Vagina (tissue), 2 donors: ENCODE measurements at places on chromosomes 16 and 17.

- no peak for DNase-seq
Measured at GRCh38 chr17:76417499-76418143, 33.2 kb downstream of the SPHK1 start.

- no peak for DNase-seq
Measured at GRCh38 chr17:10286324-10286723, 86.5 kb downstream of the MYH13 start.

- no peak for DNase-seq
Measured at GRCh38 chr16:88810912-88811768, 588 bp downstream of the APRT start.

GRCh38 chr17:62611728-62612127 lies 15.7 kb upstream of the MRC2 start:
- no peak for DNase-seq
